ENCODE measurements at places on chromosomes 7 and 10. TPM values are rescaled to one million over a fixed set of nuclear protein-coding genes. Genes with fewer than 3 reads are reported as not detected.

Gene HHEX
- total RNA-seq, result 0.23 TPM

DNA sequence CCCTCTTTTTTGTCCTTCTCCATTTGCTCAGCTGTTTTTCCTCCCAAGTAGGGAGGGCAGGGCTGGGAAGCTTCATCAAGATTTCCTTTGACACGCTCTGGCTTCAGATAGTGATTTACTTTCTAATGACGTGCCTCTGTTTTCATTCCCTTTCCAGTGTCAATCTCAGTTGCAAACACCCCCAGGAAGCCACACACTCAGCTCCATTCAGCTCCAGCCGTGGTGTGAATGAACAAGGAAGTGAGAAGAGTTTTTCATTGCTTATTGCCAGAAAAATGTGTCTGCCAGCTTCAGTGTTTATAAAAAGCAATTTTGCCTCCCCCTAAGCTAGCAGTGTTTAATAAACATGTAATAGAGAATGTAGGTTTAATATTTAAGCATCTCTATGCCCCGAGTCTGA lies 108.7 kb upstream of the DPP6 start:
- H3K4me1 ChIP-seq, result no peaks in the 10 kb centered on the region
- H3K36me3 ChIP-seq, result no peaks in the 10 kb centered on the region
- H3K27me3 ChIP-seq, result no peaks in the 10 kb centered on the region
- H3K4me3 ChIP-seq, result no peak overlapping the region

Gene FAM107B
- total RNA-seq, result 114 TPM

Gene RNF32
- 2.9 TPM for total RNA-seq

- H3K4me3 ChIP-seq, result peak overlapping the region; percentile 52
- H3K27ac ChIP-seq, result peak overlapping the region; percentile 82
- peaks cover 30% of the 10 kb centered on the region for H3K4me1 ChIP-seq
- no peaks in the 10 kb centered on the region for H3K27me3 ChIP-seq
Observed at GRCh38 chr7:96686305-96686704, 23.3 kb downstream of the SEM1 start.

- no peaks in the 10 kb centered on the region for H3K27me3 ChIP-seq
- H3K4me1 ChIP-seq, result peaks cover 23% of the 10 kb centered on the region
- peak overlapping the region; percentile 72 for H3K27ac ChIP-seq
- H3K4me3 ChIP-seq, result peak overlapping the region; percentile 26
- peaks cover 21% of the 10 kb centered on the region for H3K36me3 ChIP-seq
Observed at GRCh38 chr10:27225011-27225590, 15.5 kb downstream of the ACBD5 start.

Gene TEX47
- not detected for total RNA-seq

Gene TMEM184A
- total RNA-seq, result not detected

Gene FKBP9
- total RNA-seq, result 1.5 TPM

GRCh38 chr10:63286754-63287264 lies 153.7 kb downstream of the NRBF2 start:
- H3K27me3 ChIP-seq, result no peaks in the 10 kb centered on the region
- H3K4me3 ChIP-seq, result no peak overlapping the region
- peaks cover 2% of the 10 kb centered on the region for H3K36me3 ChIP-seq
- DNase-seq, result no peak

GRCh38 chr10:60350400-60350799 lies 39.3 kb downstream of the ANK3 start:
- H3K4me3 ChIP-seq, result no peak overlapping the region
- no peaks in the 10 kb centered on the region for H3K4me1 ChIP-seq
- no peaks in the 10 kb centered on the region for H3K36me3 ChIP-seq
- DNase-seq, result no peak

DNA sequence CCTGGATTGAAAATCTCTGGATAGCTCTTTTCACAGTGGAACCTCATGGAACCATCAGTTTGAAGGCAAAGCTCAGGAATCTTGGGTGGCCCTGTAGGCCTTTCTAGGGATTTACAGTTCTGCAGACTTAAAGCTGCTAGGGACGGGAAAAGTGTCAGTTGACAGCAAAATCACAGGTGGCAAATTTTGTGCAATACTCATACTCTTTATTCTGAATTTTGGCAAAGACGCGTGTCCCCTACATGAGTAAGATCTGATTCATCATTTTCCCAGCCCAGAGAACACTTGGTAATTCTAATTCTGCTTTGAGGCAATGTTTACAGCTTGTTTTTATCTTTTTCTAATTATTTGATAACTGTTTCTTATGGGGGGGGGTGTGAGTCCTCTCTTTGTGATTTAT lies 3.6 kb downstream of the LRRC17 start:
- no peak overlapping the region for H3K27ac ChIP-seq
- no peak overlapping the region for H3K4me3 ChIP-seq
- no peak for DNase-seq
- no peaks in the 10 kb centered on the region for H3K36me3 ChIP-seq

- H3K4me3 ChIP-seq, result peak within 1 kb of the TSS; percentile 79
- H3K36me3 ChIP-seq, result peaks cover 3% of the 10 kb centered on the region
- DNase-seq, result peak; percentile 71
Observed at GRCh38 chr7:140672382-140673062, at the start of gene ADCK2. TSS of gene ADCK2 (plus strand) at chr7:140672945. CDS start at chr7:140673331, 386 bp downstream.

GRCh38 chr7:150388306-150388705 lies 9.2 kb downstream of the ZNF775 start:
- no peaks in the 10 kb centered on the region for H3K27me3 ChIP-seq
- H3K27ac ChIP-seq, result no peak overlapping the region
- H3K4me3 ChIP-seq, result no peak overlapping the region

Gene BHLHA15
- total RNA-seq, result not detected

DNA sequence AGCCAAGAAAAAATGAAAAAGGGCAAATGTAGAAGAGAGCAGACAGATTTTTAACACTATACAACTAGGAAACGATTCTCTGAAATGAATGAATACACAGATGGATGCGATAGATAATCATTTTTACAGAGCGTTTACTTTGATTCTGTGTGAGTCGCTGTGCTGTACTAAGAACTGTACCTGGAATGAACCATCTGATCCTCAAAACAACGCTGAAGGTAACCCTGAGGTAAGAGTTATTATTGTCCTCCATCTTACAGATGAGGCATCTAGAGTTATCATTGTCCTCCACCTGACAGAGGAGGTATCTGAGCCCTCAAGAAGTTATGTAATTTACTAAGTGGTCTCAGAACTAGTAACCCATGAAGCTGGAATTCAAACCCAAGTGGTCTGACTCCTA lies 80.2 kb downstream of the CHCHD3 start:
- peaks cover 14% of the 10 kb centered on the region for H3K36me3 ChIP-seq
- H3K27ac ChIP-seq, result no peak overlapping the region
- DNase-seq, result no peak
- H3K27me3 ChIP-seq, result no peaks in the 10 kb centered on the region

- H3K36me3 ChIP-seq, result no peaks in the 10 kb centered on the region
- no peak overlapping the region for H3K27ac ChIP-seq
- DNase-seq, result no peak
- H3K4me1 ChIP-seq, result peaks cover 6% of the 10 kb centered on the region
Observed at GRCh38 chr10:681670-682318, 7.7 kb downstream of the DIP2C start.

Gene OR6V1
- not detected for total RNA-seq
